ENCODE measurements at places on chromosomes 1 and 21. TPM values are rescaled to one million over a fixed set of nuclear protein-coding genes. Genes with fewer than 3 reads are reported as not detected.

DNA sequence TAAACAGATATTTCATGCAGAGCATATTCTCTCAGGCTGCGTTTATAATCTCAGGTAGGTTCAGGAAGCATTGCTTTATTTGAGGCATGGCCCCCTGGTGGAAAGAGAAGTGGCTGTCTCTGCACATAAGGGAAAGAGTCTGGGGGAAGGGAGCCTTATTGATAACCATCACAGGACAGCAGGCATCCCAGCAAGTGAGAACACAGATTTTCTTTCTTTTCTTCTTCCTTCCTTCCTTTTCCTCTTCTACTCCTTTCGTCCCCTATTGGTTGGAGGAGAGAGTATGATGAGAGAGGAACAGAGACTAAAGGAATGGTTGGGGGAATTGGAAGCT, 21.9 kb downstream of the TSNAX start:
- H3K36me3 ChIP-seq: peaks cover 25% of the 10 kb centered on the region
- no peaks in the 10 kb centered on the region for H3K27me3 ChIP-seq
- H3K4me1 ChIP-seq: no peaks in the 10 kb centered on the region
- no peak overlapping the region for H3K27ac ChIP-seq

DNA sequence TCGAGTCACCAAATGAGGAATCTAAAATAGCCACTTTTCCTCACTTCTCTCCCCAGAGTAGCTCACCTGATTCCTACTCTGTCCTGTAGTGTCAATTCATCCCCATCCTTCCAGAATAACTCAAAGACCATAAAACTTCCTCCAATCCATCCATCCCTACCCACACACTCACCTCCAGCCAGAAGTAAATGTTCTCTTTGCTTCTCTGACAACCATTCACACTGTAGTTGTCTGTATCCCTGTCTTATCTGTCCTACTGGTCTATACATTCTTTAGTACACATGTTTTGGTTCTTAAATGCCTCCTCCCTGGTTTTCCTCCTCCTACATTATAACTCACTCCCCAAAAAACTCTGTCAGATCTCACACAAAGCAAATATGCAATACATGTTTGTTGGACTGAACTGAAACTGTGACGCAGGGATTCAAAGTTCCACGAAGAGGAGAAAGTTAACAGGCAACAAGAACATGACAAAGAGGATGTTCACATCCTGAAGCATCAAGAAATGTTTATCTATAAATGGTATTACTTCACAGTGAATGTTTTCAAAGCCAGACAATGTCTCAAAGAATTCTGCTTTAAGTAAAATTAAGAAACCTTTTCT, 11.0 kb downstream of the TP53BP2 start:
- DNase-seq: peak; percentile 56
- H3K4me3 ChIP-seq: no peak overlapping the region
- H3K27ac ChIP-seq: no peak overlapping the region
- H3K4me1 ChIP-seq: peaks cover 70% of the 10 kb centered on the region
- no peaks in the 10 kb centered on the region for H3K27me3 ChIP-seq

- no peak overlapping the region for H3K4me3 ChIP-seq
- DNase-seq: no peak
- H3K27me3 ChIP-seq: no peaks in the 10 kb centered on the region
- H3K4me1 ChIP-seq: no peaks in the 10 kb centered on the region
Observed at GRCh38 chr1:175376194-175376593, 183.6 kb upstream of the KIAA0040 start.

- no peaks in the 10 kb centered on the region for H3K27me3 ChIP-seq
- H3K4me3 ChIP-seq: no peak overlapping the region
- no peaks in the 10 kb centered on the region for H3K4me1 ChIP-seq
- DNase-seq: peak; percentile 67
- no peaks in the 10 kb centered on the region for H3K36me3 ChIP-seq
- peak overlapping the region; percentile 50 for H3K27ac ChIP-seq
Observed at GRCh38 chr1:223887747-223888418, 42.1 kb upstream of the TP53BP2 start.

GRCh38 chr21:16071761-16072160, 342.0 kb downstream of the USP25 start:
- H3K27me3 ChIP-seq: no peaks in the 10 kb centered on the region
- no peaks in the 10 kb centered on the region for H3K36me3 ChIP-seq
- no peak overlapping the region for H3K4me3 ChIP-seq
- no peaks in the 10 kb centered on the region for H3K4me1 ChIP-seq
- H3K27ac ChIP-seq: no peak overlapping the region

- no peaks in the 10 kb centered on the region for H3K36me3 ChIP-seq
- no peak overlapping the region for H3K4me3 ChIP-seq
- H3K4me1 ChIP-seq: no peaks in the 10 kb centered on the region
- DNase-seq: no peak
Observed at GRCh38 chr1:217892750-217893149, 261.6 kb downstream of the SPATA17 start.

DNA sequence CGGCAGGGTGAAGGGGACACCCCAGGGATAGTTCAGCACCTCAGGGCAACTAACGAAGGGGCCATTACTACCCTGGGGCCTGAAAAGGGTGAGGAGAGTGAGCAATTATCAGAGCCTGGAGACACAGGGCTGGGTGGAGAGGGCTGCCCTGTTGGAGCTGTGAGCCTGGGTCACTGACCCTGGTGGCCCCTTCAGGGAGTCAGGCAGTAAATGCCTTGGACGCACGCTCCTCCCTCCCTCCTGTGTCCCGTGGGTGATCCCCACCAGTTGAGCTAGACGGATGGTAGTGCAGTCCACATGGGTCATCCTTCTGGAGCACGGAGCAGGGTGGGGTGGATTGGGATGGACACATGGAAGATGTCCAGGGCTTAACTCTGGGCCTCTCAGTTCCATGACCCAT, 305.3 kb downstream of the PTPRU start:
- no peak overlapping the region for H3K27ac ChIP-seq
- no peaks in the 10 kb centered on the region for H3K4me1 ChIP-seq
- no peaks in the 10 kb centered on the region for H3K36me3 ChIP-seq
- DNase-seq: peak; percentile 22
- H3K27me3 ChIP-seq: no peaks in the 10 kb centered on the region
- H3K4me3 ChIP-seq: no peak overlapping the region

DNA sequence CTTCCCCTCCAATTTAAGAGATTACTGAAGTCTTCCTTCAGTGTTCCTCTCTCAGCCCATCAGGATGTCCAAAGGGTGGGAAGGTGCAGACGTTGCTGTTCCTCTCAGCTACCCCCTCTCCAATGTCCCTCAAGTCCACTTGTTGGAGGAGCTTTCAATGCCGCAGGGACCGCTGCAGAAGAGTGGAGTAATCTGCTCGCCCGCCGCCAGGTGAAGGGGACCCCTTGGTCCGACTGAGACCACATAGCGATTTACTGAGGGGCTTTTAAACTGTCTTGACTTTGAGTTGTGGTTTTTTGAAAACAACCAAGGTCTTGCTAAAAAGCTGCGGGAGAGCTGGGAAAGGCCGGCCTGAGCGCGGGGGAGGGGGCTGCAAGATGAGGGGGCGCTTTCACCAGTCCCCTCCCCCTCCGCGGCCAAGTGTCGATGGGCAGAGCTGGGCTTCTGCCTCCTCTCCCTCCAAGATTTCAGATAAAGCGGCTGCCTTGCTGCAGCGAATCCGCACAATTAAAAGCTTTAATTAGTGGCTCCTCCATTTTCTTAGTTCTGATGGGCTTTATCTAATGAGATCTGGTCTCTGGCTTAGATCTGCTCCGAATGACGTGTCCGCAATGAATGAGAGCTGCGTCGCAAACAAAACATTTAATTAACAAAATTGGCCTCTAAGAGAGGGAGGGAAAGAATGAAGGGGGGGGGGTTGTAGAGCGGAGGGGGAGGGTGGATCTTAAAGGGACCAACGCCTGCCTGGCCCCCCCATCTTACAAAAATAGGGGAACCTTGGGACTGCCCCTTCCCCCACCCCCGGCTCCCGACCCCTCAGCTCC, 5.9 kb downstream of the LMO4 start:
- no peaks in the 10 kb centered on the region for H3K27me3 ChIP-seq
- DNase-seq: no peak
- peak overlapping the region; percentile 78 for H3K4me3 ChIP-seq

DNA sequence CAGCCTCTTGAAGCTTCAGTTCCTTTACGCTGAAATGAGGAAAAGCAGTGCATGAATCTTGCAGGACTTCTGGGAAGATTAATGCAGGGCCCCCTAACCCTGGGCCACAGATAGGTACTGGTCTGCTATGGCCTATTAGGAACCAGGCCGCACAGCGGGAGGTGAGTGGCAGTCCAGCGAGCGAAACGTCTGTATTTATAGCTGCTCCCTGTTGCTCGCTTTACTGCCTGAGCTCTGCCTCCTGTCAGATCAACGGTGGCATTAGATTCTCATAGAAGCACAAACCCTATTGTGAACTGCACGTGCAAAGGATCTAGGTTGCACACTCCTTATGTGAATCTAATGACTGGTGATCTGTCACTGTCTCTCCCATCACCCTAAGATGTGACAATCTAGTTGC, 130.2 kb downstream of the CHRM3 start:
- H3K27ac ChIP-seq: no peak overlapping the region
- H3K36me3 ChIP-seq: no peaks in the 10 kb centered on the region
- H3K27me3 ChIP-seq: no peaks in the 10 kb centered on the region
- H3K4me3 ChIP-seq: no peak overlapping the region
- no peaks in the 10 kb centered on the region for H3K4me1 ChIP-seq
- no peak for DNase-seq

DNA sequence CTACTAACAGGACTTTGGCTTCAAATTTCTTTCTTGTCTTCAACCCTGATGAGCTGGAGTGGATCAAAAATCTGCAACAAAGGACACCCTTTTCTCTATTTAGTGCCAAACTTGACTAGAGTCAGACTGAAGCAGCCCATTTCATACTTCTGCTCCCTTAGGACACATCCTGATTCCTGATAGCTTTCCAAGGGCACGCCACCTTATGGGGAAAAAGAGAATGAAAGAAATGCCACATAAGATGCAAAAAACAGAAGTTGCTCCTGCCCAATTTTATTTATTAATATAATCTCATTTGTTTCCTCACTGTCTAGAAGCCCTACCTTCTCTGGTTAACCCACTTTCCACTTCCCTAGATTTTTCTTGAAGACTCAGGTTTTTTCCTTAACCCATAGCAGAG, 72.7 kb upstream of the NBPF4 start:
- no peaks in the 10 kb centered on the region for H3K27me3 ChIP-seq
- H3K4me1 ChIP-seq: no peaks in the 10 kb centered on the region
- no peak overlapping the region for H3K27ac ChIP-seq
- no peaks in the 10 kb centered on the region for H3K36me3 ChIP-seq
- H3K4me3 ChIP-seq: no peak overlapping the region
- DNase-seq: no peak

GRCh38 chr1:27519331-27520258, 29.6 kb upstream of the WASF2 start:
- no peaks in the 10 kb centered on the region for H3K36me3 ChIP-seq
- no peaks in the 10 kb centered on the region for H3K27me3 ChIP-seq
- no peak overlapping the region for H3K27ac ChIP-seq
- no peak overlapping the region for H3K4me3 ChIP-seq
- no peak for DNase-seq

DNA sequence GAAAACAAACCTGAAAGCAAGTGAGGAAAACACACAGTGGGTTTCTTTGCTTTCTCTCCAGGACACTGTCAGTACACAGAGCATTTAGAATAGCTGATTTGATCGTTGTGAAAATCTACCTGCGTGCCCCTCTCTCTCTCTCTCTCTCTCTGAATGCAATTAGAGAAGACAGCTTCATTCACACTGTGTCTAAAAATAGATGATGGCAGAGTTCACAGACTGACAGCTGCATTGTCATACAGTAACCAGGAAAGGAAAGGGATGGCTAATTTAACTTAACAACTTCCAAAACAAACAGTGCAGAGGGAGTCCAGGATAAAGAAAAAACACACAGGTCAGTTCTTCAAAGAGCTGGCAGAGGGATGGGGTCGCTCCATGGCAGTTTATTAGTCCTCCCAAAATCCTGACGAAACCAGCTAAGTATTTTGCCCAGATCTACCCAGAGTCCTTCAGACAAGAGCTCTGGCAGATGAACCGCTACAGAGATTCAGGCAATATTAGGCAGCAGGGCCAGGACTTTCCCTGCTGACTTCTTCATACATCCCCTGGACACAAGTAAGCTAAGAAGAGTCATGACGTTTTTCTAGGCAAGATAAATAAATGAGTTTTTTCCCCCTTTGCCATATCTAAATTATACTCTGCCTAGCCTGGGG, 58.9 kb downstream of the WLS start:
- peaks cover 48% of the 10 kb centered on the region for H3K4me1 ChIP-seq
- H3K36me3 ChIP-seq: no peaks in the 10 kb centered on the region
- H3K27ac ChIP-seq: peak overlapping the region; percentile 87
- peak; percentile 46 for DNase-seq
- H3K27me3 ChIP-seq: no peaks in the 10 kb centered on the region

DNA sequence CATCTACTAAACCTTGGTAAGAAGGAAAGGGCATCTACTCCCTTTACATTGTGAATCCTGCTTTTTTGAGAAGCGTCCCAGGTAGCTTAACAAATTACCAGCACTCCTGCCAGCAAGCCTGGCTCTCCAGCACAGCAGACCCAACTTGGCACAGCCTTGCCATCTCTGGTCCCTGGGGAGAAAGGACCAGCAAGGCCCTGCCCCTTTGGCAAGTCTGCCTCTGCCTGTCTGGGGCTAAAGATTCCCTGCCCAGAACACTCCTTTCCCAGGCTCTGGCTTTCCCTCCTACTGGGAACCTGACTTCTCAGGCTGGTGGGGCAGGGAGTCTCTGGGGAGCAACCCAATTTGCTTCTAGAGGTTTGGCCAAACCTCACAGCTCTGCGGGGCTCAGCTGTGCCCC, 68.5 kb downstream of the ATP2B4 start:
- H3K4me3 ChIP-seq: no peak overlapping the region
- H3K27ac ChIP-seq: peak overlapping the region; percentile 76
- H3K36me3 ChIP-seq: peaks cover 28% of the 10 kb centered on the region
- no peaks in the 10 kb centered on the region for H3K27me3 ChIP-seq
- H3K4me1 ChIP-seq: peaks cover 64% of the 10 kb centered on the region
- no peak for DNase-seq

- H3K4me3 ChIP-seq: peak overlapping the region; percentile 43
- H3K36me3 ChIP-seq: no peaks in the 10 kb centered on the region
- H3K27me3 ChIP-seq: no peaks in the 10 kb centered on the region
- no peaks in the 10 kb centered on the region for H3K4me1 ChIP-seq
Observed at GRCh38 chr1:216532251-216532798, 109.1 kb upstream of the USH2A start.

DNA sequence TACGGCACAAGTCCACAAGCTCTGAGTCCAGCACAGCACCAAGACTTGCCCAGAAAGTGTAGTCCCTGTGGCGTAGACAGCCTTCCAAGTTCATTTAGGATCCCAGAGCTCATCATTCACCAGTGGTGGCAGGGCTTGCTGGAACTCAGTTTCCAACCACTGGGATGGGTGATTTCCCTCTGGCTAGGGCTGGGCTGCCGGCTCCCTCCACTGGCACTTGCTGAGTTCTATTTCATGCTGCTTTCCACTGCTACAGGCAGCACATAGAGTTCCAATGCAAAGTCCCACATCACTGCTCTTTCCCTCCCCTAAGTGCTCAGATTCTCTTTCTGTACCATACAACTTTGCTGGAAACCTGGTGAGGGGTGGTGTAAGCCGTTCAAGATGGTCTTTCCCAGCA, 510.3 kb upstream of the TMPRSS15 start:
- H3K27me3 ChIP-seq: no peaks in the 10 kb centered on the region
- H3K4me3 ChIP-seq: no peak overlapping the region
- H3K27ac ChIP-seq: no peak overlapping the region
- H3K36me3 ChIP-seq: no peaks in the 10 kb centered on the region

GRCh38 chr1:97739596-97740103, 181.2 kb downstream of the DPYD start:
- H3K4me3 ChIP-seq: no peak overlapping the region
- no peaks in the 10 kb centered on the region for H3K27me3 ChIP-seq
- no peak overlapping the region for H3K27ac ChIP-seq

The SAMD11 gene
- total RNA-seq: 3.6 TPM

The SLC5A3 gene
- total RNA-seq: 17.2 TPM

The COL9A2 gene
- total RNA-seq: 30.3 TPM

The NLRP3 gene
- total RNA-seq: 4.9 TPM

The SYCP1 gene
- not detected for total RNA-seq

The LGR6 gene
- 0.43 TPM for total RNA-seq

The PDE4DIP gene
- 210 TPM for total RNA-seq

The MATN1 gene
- not detected for total RNA-seq

The OR2T8 gene
- not detected for total RNA-seq

Measured in stomach (tissue), 19 donors.